ENCODE measurements at places on chromosomes 12 and 14.

GRCh38 chr14:60840313-60840712 lies 105.8 kb downstream of the MNAT1 start:
- DNase-seq: no peak

- no peak for DNase-seq
Measured at GRCh38 chr12:15278816-15279658, 43.3 kb upstream of the PTPRO start.

- DNase-seq: no peak
Measured at GRCh38 chr12:87369161-87369560, 660.0 kb downstream of the C12orf50 start.

DNA sequence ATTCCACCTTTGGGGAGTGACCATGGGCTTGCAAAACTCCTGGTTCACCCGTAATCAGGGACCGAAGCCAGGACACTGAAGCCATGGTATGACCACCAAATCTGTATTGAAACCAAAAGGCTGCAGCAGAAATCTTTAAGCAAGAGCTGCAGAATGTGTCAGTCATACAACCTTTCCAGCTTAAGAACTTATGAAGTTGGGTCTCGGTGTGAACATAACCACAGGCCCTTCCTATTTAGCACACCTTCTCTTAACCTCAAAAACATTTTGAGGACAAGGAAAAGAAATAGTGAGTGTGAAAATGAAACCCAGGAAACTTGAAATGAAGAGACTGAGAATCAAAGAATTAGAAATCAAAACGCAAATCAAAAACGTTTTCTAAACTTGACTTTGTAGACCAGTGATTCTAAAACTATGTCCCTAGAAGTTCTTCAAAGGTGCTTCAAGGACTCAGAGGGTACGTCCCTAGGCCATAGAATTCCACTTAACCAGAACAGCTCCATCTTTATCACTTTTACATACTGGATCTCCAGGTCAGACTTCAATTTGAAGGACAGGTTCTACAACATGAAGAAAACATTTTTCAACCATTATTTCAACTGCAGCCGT lies 231.6 kb upstream of the GRIP1 start:
- no peak for DNase-seq

- no peak for DNase-seq
Measured at GRCh38 chr12:4322726-4323125, 1.7 kb downstream of the TIGAR start.

- DNase-seq: no peak
Measured at GRCh38 chr12:110246636-110247339, 34.3 kb upstream of the ATP2A2 start.

- DNase-seq: no peak
Measured at GRCh38 chr12:48005001-48005749, 899 bp upstream of the COL2A1 start.

- no peak for DNase-seq
Measured at GRCh38 chr12:120290609-120291305, 946 bp downstream of the RNU4-2 start.

DNA sequence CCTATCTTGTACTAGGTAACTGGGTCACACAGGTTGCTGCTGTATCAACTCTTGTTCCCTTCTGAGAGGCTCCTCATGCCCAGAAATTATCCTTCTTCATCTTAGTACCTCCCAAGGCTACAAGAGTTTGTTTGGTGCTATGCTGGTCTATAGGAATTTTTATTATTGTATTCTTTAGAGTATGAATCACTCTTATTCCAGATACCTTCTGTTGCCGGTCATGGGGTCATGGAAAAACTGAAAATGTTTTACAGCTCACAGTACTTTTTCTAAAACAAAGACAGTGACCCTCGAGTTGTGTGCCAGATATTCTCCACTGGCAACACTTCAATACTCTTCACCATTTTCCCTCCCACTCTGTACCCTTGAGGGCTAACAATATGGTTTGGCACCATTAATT lies 1598.0 kb upstream of the TMEM132C start:
- DNase-seq: no peak

DNA sequence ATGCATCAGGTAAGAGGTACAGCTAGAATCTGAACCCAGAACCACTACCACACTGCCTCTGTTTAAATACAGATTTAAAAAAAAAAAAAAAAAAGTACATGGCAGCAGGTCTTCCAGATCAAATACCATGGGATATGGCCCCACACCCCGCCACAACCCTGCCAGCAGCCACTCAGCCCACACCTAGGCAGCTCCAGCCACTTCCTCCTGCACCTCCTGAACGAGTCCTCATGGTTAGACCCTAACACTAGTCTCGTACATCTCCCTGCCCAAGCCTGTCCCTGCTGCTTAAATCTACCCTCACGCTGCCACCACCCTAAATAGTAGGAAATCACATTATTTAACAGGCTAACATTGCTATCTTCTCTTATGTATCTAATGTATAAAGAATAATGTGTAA lies 12.6 kb downstream of the SETD3 start:
- no peak for DNase-seq

- no peak for DNase-seq
Measured at GRCh38 chr14:52263190-52263589, 4.3 kb upstream of the PTGDR start.

GRCh38 chr12:11752403-11753149 lies 103.1 kb downstream of the ETV6 start:
- DNase-seq: no peak
